ENCODE measurements at places on chromosomes 1 and 21.

DNA sequence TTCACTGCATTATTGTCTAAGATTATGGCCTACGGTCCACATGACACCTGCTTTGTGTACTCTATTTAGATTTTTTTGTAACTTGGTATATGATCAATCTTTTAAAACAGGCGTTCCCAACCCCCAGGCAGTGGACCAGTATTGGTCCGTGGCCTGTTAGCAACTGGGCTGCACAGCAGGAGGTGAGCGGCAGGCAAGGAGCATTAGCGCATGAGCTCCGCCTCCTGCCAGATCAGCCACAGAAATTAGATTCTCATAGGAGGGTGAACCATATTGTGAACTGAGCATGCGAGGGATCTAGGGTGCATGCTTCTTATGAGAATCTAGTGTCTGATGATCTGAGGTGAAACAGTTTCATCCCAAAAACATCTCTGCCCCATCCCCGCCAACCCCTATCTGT lies 228.4 kb upstream of the NR5A2 start:
- no peak for DNase-seq

DNA sequence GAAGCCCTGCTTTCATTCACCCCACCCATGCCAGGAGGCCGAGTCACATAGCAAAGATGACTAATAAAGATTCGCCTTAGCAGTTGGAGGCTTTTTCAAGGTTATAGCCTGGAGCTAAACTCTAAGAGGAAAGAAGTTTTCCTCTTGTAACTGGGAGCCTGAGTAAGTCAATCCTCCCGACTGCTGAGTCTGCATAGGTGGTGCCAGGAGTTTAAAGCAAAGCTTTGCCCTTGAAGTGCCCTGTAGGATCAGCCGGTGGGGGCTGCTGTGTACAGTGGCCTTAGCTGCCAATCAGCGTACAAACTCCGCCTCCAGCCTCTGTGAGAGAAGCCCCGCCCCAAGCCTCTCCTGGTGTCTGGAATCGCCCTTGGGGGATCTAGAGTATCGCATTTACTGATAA lies 147.5 kb upstream of the SPATA6 start:
- DNase-seq: no peak

- no peak for DNase-seq
These were observed 74.1 kb upstream of the PLA2G4A start for GRCh38 chr1:186754542-186755145.

DNA sequence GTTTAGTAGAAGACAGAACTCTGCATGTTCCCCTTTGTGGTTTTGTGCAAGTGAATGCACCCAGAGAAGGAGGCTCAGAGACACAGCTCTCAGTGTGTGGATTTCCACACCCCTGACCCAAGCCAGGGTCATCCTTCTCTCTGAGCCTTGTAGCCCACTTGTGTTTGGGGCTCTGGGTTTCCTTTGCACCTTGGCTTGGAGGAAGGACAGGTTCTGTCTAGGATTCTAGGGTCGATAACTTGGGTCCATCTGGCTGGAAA lies 27.2 kb downstream of the MYOG start:
- DNase-seq: no peak

- no peak for DNase-seq
These were observed 82.0 kb downstream of the UCHL5 start for GRCh38 chr1:192977089-192977706.

Data from non-pigmented ciliary epithelial cell (primary cell).